Stimulated activated CD4-positive, alpha-beta T cell treated with anti-CD3 and anti-CD28 coated beads, Interleukin-4, amount 100 ng/mL, for 4 hours (primary cell): ENCODE measurements at places on chromosomes 3 and 15.

GRCh38 chr3:64856106-64856505, 168.3 kb upstream of the ADAMTS9 start:
- DNase-seq = no peak

GRCh38 chr15:59052915-59053407, 52.0 kb upstream of the CCNB2 start:
- DNase-seq = no peak

DNA sequence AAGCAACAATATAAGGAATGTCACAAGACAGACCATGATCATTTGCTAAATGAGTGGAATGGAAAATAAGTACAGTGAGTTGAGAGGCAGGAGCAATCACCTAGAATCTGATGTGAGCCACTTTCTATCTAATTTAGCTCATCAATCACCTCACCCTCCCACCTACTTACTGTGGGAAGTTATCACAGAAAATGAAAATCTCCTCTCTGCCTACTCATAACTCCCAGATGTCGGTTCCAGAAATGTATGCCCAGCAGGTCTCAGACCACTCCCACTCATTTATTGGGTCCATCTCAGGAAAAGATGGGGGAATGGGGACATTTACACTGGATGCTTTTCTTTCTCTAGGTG, 270.9 kb downstream of the FHIT start:
- no peak for DNase-seq

DNA sequence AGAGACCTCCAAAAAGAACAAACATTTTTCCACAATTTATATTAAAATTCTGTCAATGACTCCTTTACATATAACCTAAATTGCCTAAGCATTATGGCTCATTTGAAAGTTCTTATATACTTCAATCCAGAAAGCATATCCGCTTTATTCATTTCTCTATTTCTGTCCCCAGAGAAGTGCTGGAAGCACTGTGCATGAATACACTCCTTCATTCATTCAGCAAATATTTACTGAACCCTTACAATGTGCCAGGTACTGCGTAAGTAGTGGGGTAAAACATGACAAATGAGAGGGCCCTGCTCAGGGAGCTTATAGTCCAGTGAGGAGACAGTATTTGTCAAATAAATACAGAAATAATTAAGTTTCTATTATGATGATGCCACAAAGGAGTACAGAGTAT, 3.3 kb downstream of the PDCD10 start:
- DNase-seq = no peak

DNA sequence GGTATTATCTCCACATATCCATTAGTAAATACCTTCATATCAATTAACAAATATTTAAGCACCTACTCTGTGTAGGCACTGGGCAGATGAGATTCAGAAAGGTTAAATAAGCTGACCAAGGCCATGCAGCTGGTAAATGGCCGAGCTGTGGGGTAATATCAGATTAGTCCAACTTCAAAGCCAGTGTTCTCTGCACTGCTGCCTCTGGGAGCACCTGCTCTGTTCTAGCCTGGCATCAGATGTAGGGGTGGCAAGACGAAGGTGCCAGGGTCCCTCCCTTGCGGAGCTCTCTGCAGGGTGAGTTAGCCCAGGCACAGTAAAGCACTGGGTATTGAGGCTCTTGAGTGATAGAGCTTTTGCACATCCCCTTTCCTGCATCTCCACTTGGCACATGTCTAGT, 5.5 kb downstream of the TATDN2 start:
- DNase-seq = no peak

DNA sequence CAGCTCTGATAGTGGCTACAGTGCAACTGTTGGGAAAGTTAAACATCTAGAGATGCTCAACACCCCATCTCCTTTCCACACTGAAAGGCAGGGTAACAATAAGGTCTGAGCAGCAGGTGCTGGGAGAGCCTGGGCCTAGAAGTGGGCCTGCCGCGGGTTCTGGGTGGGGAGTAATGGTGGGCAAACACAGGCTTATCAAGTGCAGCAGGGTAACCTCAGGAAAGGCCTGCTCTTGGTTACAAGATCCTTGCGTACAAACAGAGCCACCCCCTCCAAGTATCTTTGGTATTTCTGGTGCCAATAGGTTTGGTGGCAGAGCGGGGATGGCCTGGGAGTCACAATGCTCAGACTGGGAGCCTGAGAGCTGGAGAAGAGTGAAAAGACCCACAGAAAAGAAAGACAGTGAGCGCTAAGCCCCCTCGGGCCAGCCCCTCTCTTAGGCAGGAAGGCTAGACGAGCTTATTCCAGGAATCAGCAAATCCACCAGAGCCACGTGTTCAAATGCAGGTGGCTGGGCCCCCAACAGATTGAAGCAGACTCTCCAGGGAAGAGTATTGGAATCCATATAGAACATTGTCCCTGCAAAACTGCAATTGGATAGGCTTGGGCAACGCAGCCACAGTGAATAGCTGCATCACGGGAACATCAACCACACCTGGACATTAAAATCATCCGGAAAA, 2.7 kb downstream of the IQSEC1 start:
- DNase-seq = no peak

DNA sequence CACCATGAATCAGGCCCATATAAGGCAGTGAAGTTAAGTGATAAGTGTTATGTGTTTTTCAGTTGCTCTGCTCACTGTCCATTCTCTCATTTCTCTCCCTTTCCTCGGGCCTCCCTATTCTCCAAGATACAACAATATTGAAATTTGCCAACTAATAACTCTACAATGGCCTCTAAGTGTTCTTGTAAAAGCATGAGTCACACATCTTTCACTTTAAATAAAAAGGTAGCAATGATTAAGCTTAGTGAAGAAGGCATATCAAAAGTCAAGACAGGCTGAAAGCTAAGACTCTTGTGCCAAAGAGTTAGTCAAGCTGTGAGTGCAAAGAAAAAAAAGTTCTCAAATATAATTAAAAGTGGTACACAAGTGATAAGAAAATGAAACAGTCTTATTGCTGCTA, 675.4 kb downstream of the OTOL1 start:
- no peak for DNase-seq
